HFFc6 (cell line): ENCODE measurements at places on chromosomes 2 and 18.
A peak's percentile ranks its signal among the peaks of the same experiment; 100 is the strongest.

DNA sequence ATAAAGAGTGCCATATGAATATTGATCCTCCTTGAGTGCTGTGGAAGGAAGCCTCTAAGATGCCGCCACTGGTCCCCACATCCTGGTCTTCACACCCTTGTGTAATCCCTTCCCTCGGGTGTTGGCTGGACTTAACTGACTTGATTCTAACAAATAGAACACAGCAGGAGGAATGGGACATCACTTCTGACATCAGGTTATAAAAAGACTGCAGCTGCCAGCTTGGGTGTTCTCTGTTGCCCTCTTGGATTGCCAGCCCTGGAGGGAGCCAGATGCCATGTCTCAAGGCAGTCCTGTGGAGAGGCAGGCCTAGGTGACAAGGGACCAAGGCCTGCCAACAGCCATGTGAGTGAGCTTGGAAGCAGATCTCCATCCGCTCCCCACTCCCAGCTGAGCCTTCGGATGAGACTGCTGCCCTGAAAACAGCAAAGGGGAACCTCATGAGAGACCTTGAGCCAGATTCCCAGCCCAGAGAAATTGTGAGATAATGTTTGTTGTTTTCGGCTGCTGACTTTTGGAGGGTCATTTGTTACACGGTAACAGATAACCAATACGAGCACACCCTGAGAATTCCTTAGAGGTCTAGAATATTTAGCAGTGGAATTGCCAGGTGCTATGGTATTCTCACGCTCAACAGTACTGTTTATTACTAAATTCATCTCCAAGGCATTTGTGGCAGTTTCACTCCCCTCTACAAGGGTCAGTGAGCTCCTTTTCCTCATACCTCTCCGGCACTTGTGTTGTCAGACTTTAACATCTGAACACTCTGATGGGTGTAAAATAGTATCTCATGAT is 32.5 kb downstream of the HPCAL1 start:
- DNase-seq = no peak
- H3K27ac ChIP-seq = no peak overlapping the region
- H3K27me3 ChIP-seq = peaks cover 5% of the 10 kb centered on the region
- peaks cover 12% of the 10 kb centered on the region for H3K36me3 ChIP-seq
- peaks cover 26% of the 10 kb centered on the region for H3K4me1 ChIP-seq

DNA sequence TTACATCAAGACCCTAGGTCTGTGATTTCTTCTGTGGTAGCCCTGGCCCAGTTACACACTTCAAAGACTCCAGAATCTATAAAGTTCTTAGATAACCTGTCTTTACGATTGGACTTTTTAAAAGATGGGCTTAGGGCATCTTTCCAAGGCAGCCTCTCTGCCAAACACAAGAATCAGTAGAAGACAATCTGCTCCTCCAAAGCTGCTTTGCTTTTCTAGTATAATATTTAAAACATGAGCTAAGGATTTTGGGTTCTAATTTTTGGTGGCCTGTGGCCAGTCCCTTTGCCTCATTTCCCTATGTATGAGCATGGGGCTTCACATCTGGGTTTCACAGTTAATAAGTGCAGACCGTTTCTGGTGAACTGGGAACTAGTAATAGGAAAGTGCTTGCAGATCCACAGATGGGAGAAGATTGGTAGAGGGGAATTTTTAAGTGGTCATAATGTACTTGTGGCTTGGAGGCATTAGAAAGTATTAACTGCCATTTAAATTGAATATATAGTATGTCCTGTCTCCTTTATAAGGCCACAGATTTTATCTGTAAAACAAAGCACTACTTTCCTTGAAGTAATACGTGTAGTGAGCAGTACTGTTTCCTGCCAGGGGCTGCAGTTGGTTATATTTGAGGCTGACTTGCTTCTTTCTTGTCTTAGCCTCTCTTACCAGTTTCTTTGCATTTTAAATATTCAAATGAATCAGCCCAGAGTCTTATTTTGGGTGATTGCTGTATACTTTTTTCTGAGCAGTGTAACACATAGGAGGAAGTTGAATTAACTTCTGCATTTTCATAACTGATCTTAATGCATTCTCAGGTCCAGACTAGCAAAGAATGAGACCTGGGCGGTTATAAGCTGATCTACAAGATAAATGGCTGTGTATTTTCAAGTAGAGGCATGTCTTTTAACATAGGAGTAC is 1.5 kb downstream of the ARPC2 start:
- H3K36me3 ChIP-seq = peaks cover 41% of the 10 kb centered on the region
- H3K4me1 ChIP-seq = peaks cover 61% of the 10 kb centered on the region
- peak overlapping the region; percentile 93 for H3K4me3 ChIP-seq

DNA sequence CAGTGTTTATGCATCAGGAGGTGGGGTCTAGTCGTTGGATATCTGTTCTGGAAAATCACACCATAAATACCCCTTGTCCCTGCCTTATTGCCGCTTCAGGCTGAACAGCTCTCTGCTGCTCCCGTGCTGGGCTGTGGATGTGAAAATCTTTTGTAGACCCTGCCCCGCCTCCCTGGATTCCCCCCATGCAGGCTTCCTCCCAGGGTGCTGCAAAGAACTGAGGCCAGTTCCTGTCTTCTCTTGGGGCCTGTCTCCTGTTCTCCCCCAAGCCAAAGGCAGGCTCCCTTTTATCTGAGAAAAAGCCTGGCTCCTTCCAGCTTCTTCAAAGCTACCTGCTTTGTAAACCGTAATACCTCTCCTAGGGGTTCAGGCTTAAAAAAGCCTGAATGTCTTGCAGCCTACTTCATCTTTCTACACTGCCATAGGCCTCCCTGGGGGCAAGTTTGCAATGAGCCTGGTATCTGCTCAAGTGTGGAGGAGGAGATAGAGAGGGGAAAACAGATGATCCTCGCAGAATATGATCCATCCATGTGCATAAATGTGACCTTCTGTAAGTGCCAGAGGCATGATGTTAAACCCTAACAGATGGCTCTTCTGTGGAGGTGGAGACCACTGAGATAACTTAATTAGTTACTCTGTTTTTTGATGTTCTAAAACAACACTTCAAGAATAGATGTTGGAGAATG is 55.3 kb downstream of the VWA3B start:
- DNase-seq = no peak
- no peak overlapping the region for H3K27ac ChIP-seq
- peaks cover 14% of the 10 kb centered on the region for H3K27me3 ChIP-seq
- no peak overlapping the region for H3K4me3 ChIP-seq
- no peaks in the 10 kb centered on the region for H3K36me3 ChIP-seq
- no peaks in the 10 kb centered on the region for H3K4me1 ChIP-seq

GRCh38 chr2:187055463-187055862 is 206.5 kb upstream of the ZSWIM2 start:
- no peak overlapping the region for H3K27ac ChIP-seq
- H3K4me3 ChIP-seq = no peak overlapping the region

DNA sequence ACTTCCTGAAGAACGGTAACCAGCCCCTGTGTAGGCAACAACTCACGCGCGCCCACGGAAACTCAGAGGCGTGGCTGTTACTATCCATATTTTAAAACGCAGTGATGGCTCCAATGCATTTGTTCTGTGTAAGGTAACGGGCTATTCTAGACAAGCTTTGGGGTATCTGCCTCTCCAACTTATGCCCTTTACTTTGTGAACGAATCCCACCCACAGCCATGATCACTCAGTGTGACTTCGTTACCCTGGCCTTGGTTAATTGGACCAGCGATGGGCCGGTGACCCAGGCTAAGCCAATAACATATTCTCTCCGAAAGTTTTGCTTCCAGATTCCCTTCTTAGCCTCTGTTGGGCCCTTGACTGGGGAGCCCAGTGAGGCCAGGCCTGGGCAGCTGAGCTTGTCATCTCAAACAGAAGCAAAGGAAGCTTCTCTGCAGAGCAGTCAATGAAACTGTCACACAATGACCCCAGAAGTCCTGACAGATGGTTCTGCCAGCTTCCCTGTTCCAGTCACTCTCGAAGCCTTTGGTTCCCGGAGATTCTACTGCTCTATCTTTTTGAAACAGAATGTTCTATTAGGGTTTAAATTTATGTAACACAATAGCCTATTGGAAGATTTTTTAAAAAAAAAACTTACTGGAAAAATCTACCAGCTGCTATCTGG is 30.7 kb upstream of the ROCK2 start:
- peak overlapping the region; percentile 90 for H3K4me3 ChIP-seq
- no peak for DNase-seq
- H3K27me3 ChIP-seq = 0 out of 2 replicates have a peak, but pooled peaks cover 2% of the 10 kb centered on the region
- H3K4me1 ChIP-seq = peaks cover 41% of the 10 kb centered on the region

GRCh38 chr2:209391776-209392401 is 32.0 kb upstream of the MAP2 start:
- DNase-seq = peak; percentile 54
- no peak overlapping the region for H3K4me3 ChIP-seq
- H3K27ac ChIP-seq = no peak overlapping the region; the same call in 1 of the 2 replicates
- no peaks in the 10 kb centered on the region; the same call in 1 of the 2 replicates for H3K27me3 ChIP-seq
- H3K36me3 ChIP-seq = no peaks in the 10 kb centered on the region

GRCh38 chr18:58806826-58807714 is 57.6 kb upstream of the ZNF532 start:
- DNase-seq = no peak
- no peak overlapping the region for H3K4me3 ChIP-seq
- peaks cover 1% of the 10 kb centered on the region for H3K27me3 ChIP-seq
- no peak overlapping the region for H3K27ac ChIP-seq
- no peaks in the 10 kb centered on the region for H3K4me1 ChIP-seq

GRCh38 chr2:32108111-32108510 is 44.8 kb downstream of the SPAST start:
- no peaks in the 10 kb centered on the region for H3K27me3 ChIP-seq
- no peak overlapping the region for H3K4me3 ChIP-seq
- H3K4me1 ChIP-seq = no peaks in the 10 kb centered on the region

DNA sequence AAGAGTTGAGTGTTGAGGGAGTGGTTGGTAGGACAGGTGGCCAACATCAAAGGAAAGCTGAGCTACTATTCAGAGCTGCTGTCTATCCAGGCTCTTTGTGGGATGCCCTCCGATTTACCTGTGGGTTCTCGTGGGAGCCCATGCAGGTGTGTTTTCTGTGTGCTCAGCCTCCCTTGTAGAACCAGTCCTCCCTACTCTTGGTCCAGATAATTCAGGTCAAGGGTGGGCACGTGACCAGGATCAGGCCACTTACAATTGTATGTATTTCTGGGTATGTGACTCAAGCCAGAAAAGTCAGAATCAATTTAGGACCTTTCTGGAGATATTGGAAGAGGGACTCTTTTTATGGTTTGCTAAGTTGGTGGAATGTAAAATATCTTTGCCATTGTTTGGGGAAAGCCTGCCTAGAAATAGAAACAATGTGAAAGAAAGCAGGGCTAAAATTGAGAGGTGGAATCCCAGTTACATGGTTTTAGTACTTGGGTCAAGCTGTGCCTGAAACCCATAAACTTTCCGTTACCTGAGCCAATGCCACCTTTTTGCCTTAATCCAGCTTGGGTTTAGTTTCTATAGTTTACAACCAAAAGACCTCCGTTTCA is 93.2 kb downstream of the PDCL3 start:
- H3K27ac ChIP-seq = no peak overlapping the region
- no peaks in the 10 kb centered on the region for H3K4me1 ChIP-seq
- no peaks in the 10 kb centered on the region for H3K36me3 ChIP-seq
- H3K27me3 ChIP-seq = peaks cover 44% of the 10 kb centered on the region
- no peak for DNase-seq

GRCh38 chr2:33457556-33458247 is 18.7 kb upstream of the RASGRP3 start:
- peaks cover 15% of the 10 kb centered on the region for H3K36me3 ChIP-seq
- no peak overlapping the region for H3K27ac ChIP-seq
- no peak for DNase-seq
- H3K27me3 ChIP-seq = no peaks in the 10 kb centered on the region
- H3K4me3 ChIP-seq = no peak overlapping the region

GRCh38 chr2:240277073-240277806 is 136.8 kb upstream of the OTOS start:
- no peak overlapping the region for H3K4me3 ChIP-seq
- H3K36me3 ChIP-seq = peaks cover 8% of the 10 kb centered on the region
- peaks cover 8% of the 10 kb centered on the region for H3K4me1 ChIP-seq
- no peak overlapping the region for H3K27ac ChIP-seq

- peaks cover 6% of the 10 kb centered on the region for H3K4me1 ChIP-seq
- no peak overlapping the region for H3K27ac ChIP-seq
- H3K27me3 ChIP-seq = peaks cover 29% of the 10 kb centered on the region
- peaks cover 3% of the 10 kb centered on the region; the same call in 1 of the 2 replicates for H3K36me3 ChIP-seq
Observed at GRCh38 chr18:907885-908757, 3.5 kb downstream of the ADCYAP1 start.

GRCh38 chr2:30252723-30253701 is 21.7 kb downstream of the LBH start:
- peaks cover 39% of the 10 kb centered on the region for H3K4me1 ChIP-seq
- H3K36me3 ChIP-seq = peaks cover 13% of the 10 kb centered on the region; the same call in 1 of the 2 replicates
- peak overlapping the region; percentile 64 for H3K4me3 ChIP-seq
- peak overlapping the region; percentile 88 for H3K27ac ChIP-seq

DNA sequence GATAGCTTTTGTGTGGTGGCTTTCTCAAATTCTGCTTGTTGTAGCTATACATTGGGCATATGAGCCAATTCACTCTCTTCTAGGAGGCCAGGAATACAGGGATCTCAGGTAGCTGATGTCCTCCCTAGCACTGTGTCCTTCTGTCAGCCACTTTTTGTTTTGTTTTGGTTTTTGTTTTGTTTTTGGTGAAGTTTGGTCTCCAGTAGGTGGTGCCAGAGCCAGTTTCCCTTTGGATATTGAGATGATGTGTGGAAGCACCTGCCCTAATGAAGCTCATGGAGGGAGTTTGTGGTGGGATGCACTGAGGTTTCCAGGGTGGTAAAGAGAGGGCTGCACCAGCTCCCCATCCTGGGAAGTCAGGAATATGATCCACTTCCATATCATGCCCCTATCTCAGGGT is 100.5 kb upstream of the VWC2L start:
- H3K27ac ChIP-seq = no peak overlapping the region
- DNase-seq = no peak
- peaks cover 21% of the 10 kb centered on the region for H3K4me1 ChIP-seq
- H3K36me3 ChIP-seq = no peaks in the 10 kb centered on the region

- peaks cover 30% of the 10 kb centered on the region for H3K4me1 ChIP-seq
- peaks cover 10% of the 10 kb centered on the region for H3K27me3 ChIP-seq
- H3K27ac ChIP-seq = no peak overlapping the region
- no peak overlapping the region for H3K4me3 ChIP-seq
Observed at GRCh38 chr2:26754972-26755670, 9.0 kb upstream of the SLC35F6 start.

GRCh38 chr2:175734686-175735085 is 267.4 kb downstream of the LNPK start:
- no peak overlapping the region for H3K4me3 ChIP-seq
- H3K27ac ChIP-seq = no peak overlapping the region
- DNase-seq = no peak
- no peaks in the 10 kb centered on the region for H3K4me1 ChIP-seq
- no peaks in the 10 kb centered on the region for H3K36me3 ChIP-seq

DNA sequence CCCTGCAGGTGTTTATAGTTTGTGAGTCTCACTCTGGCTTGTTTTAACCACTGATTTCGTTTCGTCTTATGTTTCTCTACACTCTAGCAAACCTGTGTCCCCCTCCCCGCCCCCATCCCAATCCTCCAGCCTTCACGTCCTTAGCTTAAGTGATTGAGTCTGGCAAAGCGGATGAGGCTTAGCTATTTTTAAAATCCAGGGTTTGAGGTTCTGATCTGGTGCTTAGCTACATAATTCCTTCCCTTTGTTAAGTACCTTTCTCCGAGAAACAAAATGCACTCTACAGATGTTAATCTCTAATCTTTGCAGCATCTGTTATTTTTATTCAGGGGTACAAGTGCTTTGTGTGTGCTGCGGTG is 7.8 kb downstream of the AGAP1 start:
- H3K27ac ChIP-seq = no peak overlapping the region; the same call in 1 of the 2 replicates
- H3K4me1 ChIP-seq = peaks cover 44% of the 10 kb centered on the region
- H3K27me3 ChIP-seq = no peaks in the 10 kb centered on the region; the same call in 1 of the 2 replicates
